Aorta (tissue), 5 donors: ENCODE measurements at places on chromosomes 1 and 21.

DNA sequence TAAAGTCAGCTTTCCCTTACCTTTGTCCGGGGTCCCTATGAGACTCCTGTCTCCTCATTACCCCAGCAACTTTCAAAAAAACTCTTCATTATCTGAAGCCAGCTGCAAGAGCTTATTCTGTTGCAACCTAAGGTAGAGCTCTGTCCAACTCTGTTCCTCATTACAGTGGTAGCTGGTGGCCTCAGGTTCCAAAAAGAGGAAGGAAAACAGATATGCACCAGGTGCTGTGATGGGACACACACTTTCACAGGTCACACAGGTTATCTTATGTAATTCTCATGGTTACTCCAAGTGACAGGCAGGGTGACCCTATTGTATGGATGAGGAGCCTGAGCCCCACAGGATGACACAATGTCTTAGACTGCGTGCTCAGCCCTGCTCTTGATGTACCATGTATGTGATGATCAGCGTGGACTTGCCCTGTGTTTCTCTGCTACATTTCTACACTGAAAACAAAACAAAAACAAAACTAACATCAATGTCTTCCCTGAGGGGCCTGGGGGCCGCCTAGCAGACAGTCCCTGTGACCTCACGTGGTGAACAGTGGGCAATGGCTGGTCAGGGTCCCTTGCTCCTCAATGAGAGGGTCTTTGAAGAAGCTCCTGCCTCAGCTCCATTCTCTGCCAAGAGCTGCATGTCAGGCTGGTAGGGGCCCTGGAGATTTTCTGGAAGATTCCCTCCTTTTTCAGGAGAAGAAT lies 9.7 kb upstream of the TENT5C start:
- no peak for DNase-seq

- DNase-seq: no peak
These were observed 41.6 kb upstream of the VWA5B1 start for GRCh38 chr1:20248971-20249612.

DNA sequence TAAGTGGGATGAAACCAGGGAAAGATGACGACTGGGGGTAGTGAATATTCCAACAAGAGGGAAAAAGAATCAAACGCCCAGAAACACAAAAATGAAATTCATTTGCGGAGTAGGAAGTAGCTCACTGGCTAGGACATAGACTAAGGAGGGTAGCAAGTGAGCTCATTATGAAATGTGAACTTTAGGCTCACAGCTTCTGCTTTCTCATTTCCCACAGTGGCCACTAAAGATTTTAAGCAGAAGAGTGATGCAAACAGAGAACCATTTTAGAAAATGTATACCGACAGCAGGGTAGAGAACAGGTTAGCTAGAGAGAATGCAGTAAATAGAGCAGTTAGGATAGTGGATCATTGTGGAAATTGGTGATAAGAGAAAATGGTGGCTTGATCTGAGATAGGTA lies 3.5 kb downstream of the CD48 start:
- no peak for DNase-seq

- DNase-seq: no peak
These were observed 7.8 kb upstream of the SLC6A9 start for GRCh38 chr1:44038876-44039657.

DNA sequence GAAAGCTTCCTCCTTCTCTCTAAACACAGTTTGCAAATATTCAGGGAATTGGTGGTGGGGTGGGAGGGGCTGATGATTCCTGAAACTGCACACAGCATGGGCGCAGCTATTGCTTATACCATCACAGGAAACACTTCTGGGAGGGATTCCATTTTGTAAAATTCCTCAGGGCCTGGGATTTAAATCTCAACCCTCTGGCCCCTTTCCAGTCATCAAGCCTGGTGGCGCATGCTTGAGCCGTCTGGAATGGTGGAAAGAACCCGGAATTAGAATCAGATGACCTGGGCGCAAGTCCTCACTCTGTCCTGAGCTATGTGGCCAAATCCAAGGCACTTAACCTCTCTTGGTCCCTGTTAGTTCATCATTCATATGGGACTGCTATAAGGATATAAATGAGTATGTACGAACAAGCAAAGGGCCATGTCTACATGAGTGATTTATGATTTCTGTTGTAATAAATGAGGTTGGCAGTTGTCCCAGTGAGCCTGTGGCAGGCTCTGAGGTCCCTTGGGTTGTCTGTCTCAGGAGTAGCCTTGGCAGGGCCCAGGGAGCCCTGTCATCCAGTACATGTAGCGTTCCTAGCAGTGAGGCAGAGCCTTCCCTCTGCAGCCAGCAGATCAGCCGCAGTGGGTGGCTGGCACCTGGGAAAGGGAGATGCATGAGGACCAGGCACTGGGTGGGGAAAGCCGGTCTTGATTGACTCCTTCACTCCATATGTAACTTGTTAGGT lies 72.0 kb downstream of the MAN1C1 start:
- DNase-seq: peak; percentile 76

DNA sequence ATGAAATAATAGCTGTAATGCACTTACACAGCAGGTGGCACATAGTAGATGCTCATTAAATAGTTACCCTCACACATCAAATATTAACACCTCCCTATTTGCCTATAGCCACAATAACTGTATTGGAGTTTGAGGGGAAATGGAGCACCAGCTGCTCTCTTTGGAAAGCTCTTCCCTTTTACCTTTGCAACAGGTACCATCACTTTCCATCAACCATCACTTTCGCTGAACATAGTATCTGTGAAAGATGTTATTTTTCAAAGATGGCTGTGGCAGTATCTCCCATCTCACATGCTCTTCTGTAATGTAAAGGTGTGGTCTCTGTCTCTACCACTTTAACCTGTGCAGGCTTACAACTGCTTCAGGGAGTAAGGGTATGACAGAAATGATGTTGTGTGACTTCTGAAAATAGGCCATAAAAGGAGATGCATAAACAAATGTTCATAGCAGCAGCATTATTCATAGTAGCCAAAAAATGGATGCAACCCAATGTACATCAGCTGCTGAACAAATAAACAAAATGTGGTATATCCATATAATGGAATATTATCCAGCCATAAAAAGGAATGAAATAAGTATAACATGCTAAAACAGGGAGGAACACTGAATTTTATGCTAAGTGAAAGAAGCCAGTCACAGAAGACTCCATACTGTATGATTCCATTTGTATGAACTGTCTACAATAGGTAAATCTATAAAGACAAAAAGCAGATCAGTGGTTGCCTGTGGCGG lies 288.3 kb downstream of the AKT3 start:
- DNase-seq: no peak

DNA sequence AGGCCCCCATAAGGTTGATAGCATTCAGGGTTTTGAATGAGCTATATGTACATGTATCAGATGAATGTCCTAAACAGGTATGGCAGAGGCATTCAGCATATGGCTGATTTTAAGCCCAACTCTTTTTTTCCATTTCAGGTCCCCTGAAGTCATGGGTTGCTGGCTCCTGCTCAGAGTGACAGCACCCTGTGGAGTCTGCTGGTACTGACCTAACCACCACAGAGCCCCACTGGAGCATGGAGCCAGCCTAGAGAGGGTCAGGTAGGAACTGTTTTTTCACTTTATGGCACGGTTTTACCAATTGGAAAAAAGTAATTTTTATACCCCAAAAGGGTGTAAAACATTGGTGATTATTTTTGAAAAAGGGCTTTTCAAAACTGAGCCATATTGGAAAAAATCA lies 82.5 kb upstream of the MPC2 start:
- DNase-seq: no peak

DNA sequence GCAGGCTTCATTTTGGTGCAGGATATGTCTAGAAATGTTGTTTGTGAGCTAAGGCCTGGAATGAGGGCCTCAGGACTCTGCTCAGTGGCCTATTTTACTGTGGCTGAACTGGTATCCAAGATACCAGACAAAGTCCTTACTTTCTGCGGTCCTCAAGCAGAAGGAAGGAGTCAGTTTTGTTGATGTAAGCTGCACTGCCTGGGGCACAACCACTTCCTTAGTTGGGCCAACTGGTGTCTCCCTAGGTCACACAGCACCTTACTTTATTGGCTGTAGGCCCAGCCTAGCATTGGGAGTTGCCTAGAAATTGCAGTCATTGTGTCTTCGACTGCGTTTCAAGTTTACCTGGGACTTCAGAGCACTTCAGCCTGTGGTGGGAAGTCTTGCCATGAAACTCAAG lies 1322.7 kb downstream of the AMY1C start:
- no peak for DNase-seq

DNA sequence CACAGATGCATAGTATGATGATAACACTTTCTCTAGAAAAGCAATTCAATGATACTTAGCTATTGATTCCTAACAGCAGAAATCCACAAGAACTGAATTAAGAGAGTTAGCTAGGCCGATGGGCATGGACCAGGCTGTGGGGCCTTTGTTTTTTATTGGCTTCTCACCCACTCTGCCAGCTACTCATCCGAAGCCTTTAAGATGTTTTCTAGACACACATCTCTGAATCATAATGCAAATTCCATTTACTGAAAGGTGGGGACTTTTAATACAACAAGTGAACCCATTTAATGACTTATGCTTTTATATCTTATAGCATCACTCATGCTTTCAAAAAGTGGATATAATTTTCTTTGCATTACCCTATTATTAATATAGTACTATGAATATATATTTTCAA lies 170.2 kb downstream of the RUNX1 start:
- no peak for DNase-seq

DNA sequence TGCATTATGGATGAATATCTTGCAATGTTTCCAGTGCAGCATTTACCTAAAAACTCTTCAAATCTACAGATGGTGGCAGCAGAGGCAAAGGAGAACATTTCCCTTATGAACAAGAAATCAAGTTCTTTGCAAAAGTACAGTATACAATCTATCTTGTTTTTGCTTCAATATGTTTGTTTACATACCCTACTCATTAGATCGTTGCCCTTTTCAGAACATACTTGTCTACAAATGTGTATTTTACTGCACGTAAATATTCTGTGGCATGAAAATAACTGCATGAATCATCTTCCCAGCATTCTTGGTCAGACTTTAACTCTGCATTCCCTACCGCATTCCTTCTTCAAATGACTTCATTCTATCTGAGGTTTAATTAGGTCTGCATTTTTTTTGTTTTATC lies 212.7 kb downstream of the ZP4 start:
- DNase-seq: no peak

DNA sequence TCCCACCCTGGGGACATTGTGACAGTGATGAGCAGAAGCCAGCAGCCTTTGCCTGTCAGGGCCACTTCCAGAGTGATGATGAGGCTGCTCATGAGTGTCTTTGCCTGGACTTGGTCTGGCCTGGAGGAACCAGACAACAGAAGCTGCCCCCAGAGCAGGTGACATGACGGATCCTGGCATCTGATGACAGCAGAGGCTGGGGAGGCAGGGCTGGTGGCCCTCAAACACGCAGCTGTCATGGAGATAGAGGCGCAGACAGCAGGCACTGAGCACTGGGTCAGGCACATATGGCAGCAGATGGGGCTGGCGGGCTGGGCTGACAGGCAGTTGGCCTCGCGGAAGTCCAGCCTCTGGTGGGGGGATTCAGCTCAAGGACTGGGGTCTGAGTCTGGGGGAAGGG lies 66.4 kb upstream of the STUM start:
- DNase-seq: no peak

- DNase-seq: no peak
These were observed at the start of gene ITLN2 for GRCh38 chr1:160954158-160955104. TSS of gene ITLN2 (minus strand) at chr1:160954809. CDS start at chr1:160954741, 68 bp downstream.

DNA sequence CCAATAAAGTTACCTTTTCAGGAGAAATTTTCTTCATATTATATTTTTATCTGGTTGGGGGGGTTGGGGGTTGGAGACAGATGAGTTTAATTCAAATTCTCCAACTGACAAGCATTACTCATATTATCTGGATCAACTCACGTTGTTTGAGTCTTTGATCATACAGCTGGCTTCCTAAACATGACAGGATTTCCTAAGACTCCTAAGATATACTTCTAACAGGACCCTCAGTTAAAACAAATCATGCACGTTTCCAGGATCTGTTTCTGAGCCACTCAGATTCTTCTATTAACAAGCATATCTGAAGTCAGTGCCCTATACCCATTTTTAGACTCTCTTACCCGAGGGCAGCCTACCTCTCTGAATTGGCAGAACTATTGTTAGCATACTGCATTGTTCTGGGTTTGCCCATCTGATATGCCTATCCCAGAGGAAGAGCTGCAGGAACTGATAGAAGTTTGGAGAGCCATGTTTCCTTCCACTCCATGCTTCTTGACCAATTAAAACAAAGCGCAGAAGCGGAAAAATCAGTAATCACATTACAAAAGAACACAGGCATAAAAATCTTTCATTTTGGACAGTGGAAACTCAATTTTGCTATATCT lies 653.9 kb downstream of the LTN1 start:
- DNase-seq: no peak

GRCh38 chr1:104072915-104073371 lies 323.2 kb downstream of the AMY1C start:
- DNase-seq: peak; percentile 65

DNA sequence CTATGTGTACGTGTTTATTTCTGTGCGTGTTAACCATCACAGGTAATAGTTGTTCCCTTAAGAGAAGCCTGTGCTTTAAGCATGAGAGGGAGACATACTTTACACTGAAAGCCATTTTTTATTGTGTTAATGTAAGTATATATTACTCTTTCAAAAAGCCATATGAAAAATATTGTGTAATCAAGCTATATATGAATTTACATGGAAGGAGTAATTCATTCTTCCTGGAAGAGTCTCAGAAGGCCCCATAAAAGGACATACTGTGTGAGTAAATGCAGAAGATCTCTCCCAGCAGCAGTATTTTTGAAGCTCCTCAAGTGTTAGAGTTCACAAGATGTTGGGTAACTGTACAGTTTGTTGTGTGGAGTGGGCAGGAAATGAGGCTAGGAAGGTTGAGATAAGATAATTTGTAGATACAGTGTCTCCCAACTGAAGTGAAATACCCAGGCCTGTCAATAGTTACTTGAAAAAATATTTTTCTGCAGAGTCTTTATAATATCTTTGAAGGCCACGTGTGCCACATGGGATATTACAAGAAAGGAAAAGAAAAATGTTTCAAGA lies 138.3 kb downstream of the PTGER3 start:
- no peak for DNase-seq

DNA sequence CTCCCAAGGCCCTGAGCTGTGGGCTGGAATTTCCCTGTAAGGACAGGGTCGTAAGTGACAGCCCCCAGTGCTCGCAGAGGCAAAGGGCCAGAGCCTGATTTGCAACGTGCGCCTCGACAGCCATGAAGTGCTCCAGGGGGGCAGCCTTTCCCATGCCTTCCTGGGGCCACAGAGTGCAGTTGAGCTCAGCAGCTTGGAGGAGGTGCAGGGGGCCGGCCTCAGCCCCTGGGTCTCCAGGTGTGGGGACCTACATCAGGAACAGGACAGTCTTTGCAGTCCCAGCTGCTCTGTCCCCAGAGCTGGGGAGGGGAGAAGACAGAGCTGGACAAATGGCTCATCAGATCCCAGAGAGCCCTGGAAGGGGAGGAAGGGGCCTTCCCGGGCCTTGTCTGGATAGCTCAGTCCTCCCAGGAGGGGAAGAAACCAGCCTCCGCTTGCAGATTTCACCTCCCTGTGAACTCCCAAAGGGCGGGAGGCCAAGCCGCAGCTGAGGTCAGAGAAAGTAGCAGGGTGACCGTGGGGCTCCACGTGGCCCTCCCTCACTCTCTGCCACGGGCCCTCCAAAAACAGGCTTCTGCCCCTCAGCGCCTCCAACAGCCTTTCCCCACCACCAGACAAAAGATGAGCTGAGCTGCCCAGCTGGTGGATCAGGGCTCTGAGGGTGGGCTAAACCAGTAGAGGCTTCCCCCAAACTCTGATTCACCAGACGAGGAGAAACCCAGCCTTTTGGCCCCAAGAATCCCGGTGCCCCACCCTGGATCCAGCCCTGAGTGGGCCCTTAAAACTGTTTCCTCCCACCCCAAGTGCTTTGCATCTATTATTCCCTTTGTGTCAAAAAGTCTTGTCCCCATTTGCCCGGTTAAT lies 76.5 kb downstream of the DHRS3 start:
- DNase-seq: peak; percentile 86

GRCh38 chr1:225777058-225777582 lies 506 bp upstream of the SRP9 start:
- no peak for DNase-seq
